ENCODE measurements at places on chromosomes 6 and 20.

GRCh38 chr6:70838907-70839285 is 118.0 kb downstream of the B3GAT2 start:
- no peak for DNase-seq

DNA sequence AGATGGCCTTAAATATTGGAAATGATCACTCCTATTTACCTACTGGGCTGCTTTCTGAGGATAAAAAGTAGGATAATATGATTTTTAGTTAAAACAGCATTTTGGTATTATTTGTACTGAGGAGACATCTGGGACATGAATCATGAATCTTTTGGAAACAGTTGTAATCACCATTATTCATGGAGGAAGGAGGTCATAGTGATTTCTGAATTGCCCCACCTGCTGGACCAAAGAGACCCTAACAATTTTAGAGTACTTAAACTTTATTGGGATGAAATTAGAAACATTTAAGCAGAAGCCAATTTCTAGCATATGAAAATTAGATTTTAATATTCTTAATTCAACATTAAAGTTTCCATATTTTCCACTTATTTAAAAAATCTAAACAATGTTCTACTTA is 108.4 kb upstream of the SIM1 start:
- DNase-seq, result no peak

GRCh38 chr6:41200296-41200900 is 551 bp downstream of the TREML2 start:
- DNase-seq, result no peak

DNA sequence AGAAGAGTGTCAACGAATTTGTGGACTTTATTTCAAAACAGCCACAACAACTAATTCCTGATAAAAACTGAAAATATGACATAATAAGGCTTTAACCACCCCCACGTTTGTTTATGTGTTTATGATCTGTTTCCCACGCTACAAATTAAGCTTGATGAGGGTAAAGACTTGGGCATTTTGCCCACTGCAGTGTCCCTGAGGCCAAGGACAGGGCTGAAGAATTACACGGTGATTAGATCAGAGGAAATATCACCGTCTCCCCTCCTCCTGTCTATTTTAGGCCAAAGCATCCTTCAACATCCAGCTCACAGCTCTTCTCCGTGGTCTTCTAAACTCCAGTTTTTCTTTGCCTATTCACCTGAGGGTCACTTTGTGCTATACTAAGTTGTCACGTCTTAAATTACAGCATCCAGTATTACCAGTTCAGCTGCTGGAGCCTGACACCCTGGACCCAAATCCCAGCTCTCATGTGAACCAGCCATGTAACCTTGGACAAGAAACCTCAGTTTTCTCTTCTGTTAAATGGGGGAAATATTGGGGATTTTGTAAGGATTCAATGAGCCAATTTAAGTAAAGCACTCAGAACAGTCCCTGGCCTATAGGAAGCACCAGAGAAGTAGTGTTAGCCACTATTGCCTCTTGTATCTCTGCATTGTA is 15.2 kb upstream of the ARFGEF2 start:
- no peak for DNase-seq

GRCh38 chr6:5191722-5192121 is 69.0 kb downstream of the LYRM4 start:
- DNase-seq, result no peak

- no peak for DNase-seq
Measured at GRCh38 chr6:169725125-169726048, 1.1 kb upstream of the PHF10 start.

- no peak for DNase-seq
Measured at GRCh38 chr6:69280858-69281257, 516.0 kb downstream of the LMBRD1 start.

GRCh38 chr6:169376458-169376857 is 122.8 kb upstream of the THBS2 start:
- DNase-seq, result no peak

- peak; percentile 23 for DNase-seq
Measured at GRCh38 chr20:37651932-37652331, 41.9 kb upstream of the CTNNBL1 start.

DNA sequence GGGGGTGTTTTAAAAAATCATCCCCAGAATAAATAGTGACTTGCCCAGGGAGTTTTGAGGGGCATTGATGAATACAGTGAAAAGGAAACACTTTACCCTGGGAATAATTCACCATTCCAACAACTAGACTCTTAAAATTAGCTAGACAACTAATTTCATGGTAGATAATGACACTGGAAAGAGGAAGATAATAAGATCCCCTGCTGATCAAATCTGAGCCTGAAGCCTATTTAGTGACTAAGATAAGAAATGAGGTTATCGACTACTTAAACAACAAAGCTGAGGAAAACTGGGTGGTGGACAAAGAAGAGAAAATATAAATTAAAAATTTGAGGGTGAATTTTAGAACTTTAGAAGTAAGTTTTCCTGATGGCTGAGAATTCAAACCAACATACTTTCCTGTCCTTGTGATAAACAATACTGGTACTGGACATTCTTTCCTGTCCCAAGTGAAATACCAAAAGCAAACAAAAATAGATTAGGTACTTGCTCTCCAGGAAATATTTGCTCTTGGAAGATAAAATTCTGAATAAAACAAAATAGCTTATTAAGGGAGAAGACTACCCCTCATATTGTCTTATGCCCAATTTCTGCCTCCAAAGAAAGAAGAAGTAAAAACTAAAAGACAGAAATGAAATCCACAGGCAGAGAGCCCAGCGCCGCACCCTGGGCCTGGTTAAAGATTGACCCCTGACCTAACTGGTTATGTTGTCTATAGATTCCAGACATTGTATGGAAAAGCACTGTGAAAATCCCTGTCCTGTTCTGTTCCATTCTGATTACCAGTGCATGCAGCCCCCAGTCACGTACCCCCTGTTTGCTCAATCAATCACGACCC is 64.0 kb upstream of the ADGRF4 start:
- no peak for DNase-seq

GRCh38 chr20:36720510-36720909 is 25.4 kb downstream of the NDRG3 start:
- no peak for DNase-seq
